Skin of body (tissue), 3 donors: ENCODE measurements at places on chromosomes 2 and 18.

DNA sequence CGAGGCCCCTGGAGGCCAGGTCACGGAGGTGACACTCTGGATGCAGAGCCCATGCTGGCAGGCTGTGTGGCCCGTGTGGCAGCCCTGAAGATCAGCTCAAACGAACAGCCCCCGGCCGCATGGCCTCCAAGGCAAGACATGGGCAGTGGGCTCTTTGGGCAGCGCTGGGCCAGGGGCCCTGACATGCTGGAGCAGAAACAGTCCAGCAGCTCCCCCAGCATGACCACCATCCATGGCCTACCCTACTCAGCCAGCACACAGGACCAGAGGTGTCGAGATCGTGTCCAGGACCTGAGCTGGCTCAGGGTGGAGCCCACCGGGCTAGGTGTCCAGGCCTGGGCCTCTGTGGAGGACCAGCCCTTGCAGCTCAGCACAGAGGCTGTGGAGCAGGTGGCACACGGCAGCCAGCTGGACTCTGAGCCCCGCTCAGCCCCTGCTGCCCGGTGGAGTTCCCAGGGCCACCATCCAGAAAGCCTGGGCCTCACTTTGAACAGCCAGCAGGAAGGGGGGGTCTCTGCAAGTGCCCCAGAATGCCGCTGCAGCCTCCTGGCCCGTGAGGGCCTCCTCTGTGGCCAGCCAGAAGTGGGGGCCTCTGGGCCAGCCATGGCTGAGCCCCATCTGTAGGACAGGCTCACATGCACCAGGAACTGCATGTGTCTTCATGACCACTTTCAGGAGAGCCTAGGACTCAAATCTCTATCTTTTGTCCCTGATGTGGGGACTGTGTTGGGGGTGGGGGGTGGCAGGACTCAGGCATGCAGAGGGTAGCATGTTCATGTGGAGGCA is 8.9 kb downstream of the AMER3 start:
- DNase-seq, result no peak

DNA sequence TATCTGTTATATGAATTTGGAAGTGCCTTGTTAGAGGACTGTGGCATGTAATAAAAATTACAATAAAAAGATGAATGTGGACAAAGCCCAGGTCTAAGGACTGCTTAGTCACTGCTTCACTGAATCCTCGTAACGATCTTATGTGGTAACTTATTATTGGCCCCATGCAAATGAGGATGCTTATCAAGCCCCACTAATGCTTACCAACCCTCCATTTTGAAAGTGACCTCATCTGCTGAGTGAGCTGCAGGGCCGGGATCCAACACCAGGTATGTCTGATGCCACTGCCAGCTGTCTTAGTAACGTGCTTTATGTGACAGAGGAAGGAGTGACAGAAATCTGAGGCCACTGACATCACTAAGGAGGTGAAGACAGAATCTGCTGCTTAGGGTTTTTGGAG is 65.3 kb upstream of the CCDC85A start:
- DNase-seq, result no peak

DNA sequence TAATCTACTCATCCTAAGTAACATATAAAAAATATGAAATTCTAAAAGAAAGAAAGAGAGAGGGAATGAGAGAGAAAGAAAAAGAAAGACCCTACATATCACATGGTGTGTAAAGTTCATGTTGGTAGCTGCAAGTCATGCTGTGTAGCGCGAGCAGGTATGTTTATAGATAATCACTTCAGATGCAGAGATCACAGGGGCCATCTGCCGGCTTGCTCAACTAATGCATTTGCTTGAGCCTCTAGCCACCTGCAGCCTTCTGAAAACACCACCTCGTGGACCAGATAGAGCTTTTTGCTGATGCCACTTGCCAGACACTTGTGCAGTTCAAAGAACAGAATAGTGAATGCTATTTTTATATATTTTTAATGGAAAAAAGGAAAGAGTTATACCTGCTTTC is 37.6 kb downstream of the CDH7 start:
- no peak for DNase-seq

DNA sequence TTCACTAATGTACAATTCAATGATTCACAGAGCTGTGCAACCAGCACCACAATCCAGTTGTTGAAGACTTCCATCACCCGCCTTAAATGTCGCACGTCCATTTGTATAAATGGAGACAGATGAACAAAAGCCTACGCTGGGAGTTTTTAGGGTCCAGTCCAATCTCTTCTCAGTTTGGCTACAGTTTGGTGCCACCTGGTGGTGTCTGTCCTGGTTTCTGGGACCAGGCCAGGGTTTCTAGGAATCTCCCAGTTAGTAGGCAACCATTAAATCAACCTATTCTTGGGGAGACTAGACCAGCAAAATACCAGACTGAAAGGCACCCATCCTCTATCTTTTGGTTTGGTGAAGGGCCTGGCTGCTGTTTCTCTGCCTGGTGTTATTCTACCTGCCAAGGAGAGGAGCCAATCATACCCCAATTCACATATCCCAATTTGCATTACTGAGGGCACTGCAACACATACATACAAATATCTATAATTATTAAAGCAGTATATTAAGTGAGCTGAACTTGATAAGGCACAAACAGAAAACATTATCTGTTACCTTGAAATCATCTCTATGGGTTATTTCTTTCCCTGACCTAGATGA is 3.2 kb upstream of the DDX1 start:
- DNase-seq, result no peak
